Aorta (tissue), 5 donors: ENCODE measurements at places on chromosomes 6 and 20. TPM values are rescaled to one million over a fixed set of nuclear protein-coding genes. Genes with fewer than 3 reads are reported as not detected.

- no peak overlapping the region for H3K4me3 ChIP-seq
- no peaks in the 10 kb centered on the region for H3K27me3 ChIP-seq
- no peaks in the 10 kb centered on the region for H3K36me3 ChIP-seq
- no peak overlapping the region for H3K27ac ChIP-seq
- H3K4me1 ChIP-seq = no peaks in the 10 kb centered on the region
- DNase-seq = peak; percentile 61
These were observed 502.2 kb upstream of the JARID2 start for GRCh38 chr6:14743474-14744211.

GRCh38 chr6:93779086-93779841 is 359.9 kb upstream of the EPHA7 start:
- H3K27me3 ChIP-seq = no peaks in the 10 kb centered on the region
- no peaks in the 10 kb centered on the region for H3K4me1 ChIP-seq
- no peak for DNase-seq

- no peaks in the 10 kb centered on the region for H3K4me1 ChIP-seq
- no peaks in the 10 kb centered on the region for H3K27me3 ChIP-seq
- H3K4me3 ChIP-seq = no peak overlapping the region
- DNase-seq = peak; percentile 80
These were observed 59.6 kb upstream of the QKI start for GRCh38 chr6:163354761-163355425.

The RNF5 gene
- total RNA-seq = 44.5 TPM

DNA sequence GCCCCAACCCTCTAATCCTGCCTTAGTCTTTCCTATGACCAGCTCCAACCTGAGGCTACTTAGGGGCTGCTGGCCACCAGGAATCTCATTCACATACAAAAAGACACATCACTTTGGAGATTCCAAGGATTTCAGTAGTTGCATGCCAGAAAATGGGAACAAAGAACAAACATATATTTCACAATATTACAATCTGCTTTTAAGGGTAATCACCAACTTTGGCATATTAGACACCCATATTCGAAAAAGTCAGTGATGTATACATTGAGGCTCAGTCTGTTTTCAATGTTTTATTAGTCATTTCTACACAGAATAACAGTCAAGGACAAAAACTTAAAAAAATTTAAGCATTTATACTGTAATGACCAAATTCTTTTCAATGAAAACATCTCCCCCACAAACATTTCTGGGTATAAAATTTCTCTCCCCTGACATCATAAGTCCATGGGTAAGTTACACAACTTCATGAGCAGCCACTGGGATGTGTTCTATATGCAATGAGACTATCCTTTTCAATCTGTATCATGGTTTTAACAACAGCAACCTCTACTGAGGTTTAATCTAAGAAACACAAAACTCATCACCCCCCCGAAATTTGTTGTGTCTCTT is 103.5 kb downstream of the MAP7 start:
- no peak overlapping the region for H3K4me3 ChIP-seq
- no peaks in the 10 kb centered on the region for H3K36me3 ChIP-seq
- no peaks in the 10 kb centered on the region for H3K27me3 ChIP-seq
- H3K27ac ChIP-seq = no peak overlapping the region

DNA sequence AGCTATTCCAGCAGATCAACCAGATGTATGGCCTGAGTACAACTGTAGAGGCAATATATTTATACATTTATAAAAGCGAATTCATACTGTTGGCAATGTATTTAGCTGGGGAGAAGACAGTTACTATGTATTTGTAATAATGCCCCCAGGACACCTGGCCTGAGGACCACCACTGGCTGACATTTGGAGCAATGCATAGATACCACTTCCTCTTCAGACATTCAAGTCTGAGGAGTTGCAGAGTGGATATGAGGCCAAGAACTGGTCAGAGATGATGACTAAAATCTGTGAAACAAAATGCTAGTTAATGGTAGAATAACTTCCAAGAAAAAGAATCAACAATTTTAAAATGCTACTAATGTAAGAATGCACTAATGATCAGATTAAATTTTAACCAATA is 462.3 kb downstream of the CDC5L start:
- no peak overlapping the region for H3K27ac ChIP-seq
- H3K4me1 ChIP-seq = no peaks in the 10 kb centered on the region
- DNase-seq = no peak
- no peaks in the 10 kb centered on the region for H3K27me3 ChIP-seq

DNA sequence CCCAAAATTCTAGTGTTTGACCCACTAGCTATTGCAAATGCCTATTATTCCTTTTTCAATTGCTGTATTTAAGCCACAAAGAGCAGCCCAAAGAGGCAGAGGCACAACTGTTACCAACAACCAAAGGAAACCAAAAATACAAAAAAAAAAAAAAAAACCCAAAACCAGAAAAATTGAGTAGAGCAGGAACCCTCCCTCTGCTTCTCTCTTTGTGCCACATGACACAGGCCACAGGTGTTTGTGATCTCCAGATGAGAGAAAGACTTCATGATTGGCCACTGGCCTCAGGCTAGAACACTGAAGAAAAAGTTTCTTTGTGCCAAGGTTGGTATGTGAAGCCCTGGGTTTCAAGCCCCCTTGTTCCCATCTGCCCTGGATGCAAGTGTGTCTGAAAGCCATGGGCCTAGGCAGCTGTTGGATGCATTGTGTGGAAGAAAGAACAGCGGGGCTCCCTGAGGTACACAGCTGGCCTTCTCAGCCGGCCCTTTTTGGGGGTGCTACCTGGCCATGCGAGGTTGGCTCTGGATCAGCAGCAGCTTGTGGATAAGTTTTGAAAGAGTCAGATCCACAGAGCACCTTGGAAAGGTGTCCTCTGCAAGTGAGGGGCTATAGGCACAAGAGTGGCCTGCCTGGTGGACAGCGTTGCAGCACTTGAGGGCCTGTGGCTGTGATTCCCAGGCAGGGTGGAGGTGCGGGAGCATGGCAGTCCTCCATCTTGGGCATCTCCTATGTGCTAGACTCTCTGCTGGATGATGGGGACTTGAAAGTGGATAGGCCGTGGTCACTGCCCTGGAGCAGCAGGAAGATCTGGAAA is 204.5 kb downstream of the ZDHHC14 start:
- peaks cover 2% of the 10 kb centered on the region for H3K36me3 ChIP-seq
- no peak overlapping the region for H3K27ac ChIP-seq
- H3K4me3 ChIP-seq = no peak overlapping the region
